Activated CD4-positive, alpha-beta T cell treated with anti-CD3 and anti-CD28 coated beads, Interleukin-2, amount 10 ng/mL, durations not matched to agents 24 days and 14 days (primary cell): ENCODE measurements at places on chromosomes 3 and 15. TPM values are rescaled to one million over a fixed set of nuclear protein-coding genes. Genes with fewer than 3 reads are reported as not detected.
A peak's percentile ranks its signal among the peaks of the same experiment; 100 is the strongest.

- no peaks in the 10 kb centered on the region for H3K4me1 ChIP-seq
- H3K27ac ChIP-seq = no peak overlapping the region
- H3K4me3 ChIP-seq = no peak overlapping the region
- no peaks in the 10 kb centered on the region for H3K36me3 ChIP-seq
Measured at GRCh38 chr15:73751511-73751898, 1.6 kb downstream of the INSYN1 start.

- H3K27ac ChIP-seq = peak overlapping the region; percentile 88
- peaks cover 25% of the 10 kb centered on the region for H3K36me3 ChIP-seq
- no peaks in the 10 kb centered on the region for H3K27me3 ChIP-seq
- DNase-seq = peak; percentile 78
Measured at GRCh38 chr15:68797191-68797590, 23.5 kb downstream of the ANP32A start.

DNA sequence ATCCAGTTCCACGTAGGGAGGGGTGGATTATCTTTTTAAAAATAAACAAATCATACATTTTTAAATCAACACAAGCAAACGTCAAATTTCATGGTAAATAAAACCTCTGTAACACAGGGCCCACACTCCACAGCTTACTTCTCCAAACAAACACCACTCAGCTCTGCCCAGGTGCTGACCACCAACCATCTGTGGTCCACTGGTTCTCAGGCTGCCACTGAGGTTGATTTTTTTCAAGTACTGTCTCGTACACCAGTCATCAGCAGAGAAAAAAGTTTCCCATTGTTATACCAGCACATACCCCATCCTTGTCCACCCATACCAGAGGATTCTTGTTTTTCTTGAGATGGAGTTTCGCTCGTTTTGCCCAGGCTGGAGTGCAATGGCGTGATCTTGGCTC lies 32.4 kb downstream of the CHSY1 start:
- peak overlapping the region; percentile 47 for H3K27ac ChIP-seq
- peaks cover 48% of the 10 kb centered on the region for H3K4me1 ChIP-seq
- no peaks in the 10 kb centered on the region for H3K27me3 ChIP-seq
- H3K36me3 ChIP-seq = peaks cover 46% of the 10 kb centered on the region
- H3K4me3 ChIP-seq = no peak overlapping the region

GRCh38 chr3:114331007-114331406 lies 37.2 kb downstream of the TIGIT start:
- DNase-seq = no peak
- peaks cover 6% of the 10 kb centered on the region for H3K36me3 ChIP-seq
- no peak overlapping the region for H3K4me3 ChIP-seq
- H3K4me1 ChIP-seq = peaks cover 49% of the 10 kb centered on the region

GRCh38 chr3:45035441-45036301 lies 9.6 kb downstream of the CLEC3B start:
- no peak overlapping the region for H3K27ac ChIP-seq
- peak overlapping the region; percentile 73 for H3K4me3 ChIP-seq
- DNase-seq = peak; percentile 75
- H3K4me1 ChIP-seq = peaks cover 28% of the 10 kb centered on the region
- H3K27me3 ChIP-seq = peaks cover 26% of the 10 kb centered on the region
- H3K36me3 ChIP-seq = no peaks in the 10 kb centered on the region

DNA sequence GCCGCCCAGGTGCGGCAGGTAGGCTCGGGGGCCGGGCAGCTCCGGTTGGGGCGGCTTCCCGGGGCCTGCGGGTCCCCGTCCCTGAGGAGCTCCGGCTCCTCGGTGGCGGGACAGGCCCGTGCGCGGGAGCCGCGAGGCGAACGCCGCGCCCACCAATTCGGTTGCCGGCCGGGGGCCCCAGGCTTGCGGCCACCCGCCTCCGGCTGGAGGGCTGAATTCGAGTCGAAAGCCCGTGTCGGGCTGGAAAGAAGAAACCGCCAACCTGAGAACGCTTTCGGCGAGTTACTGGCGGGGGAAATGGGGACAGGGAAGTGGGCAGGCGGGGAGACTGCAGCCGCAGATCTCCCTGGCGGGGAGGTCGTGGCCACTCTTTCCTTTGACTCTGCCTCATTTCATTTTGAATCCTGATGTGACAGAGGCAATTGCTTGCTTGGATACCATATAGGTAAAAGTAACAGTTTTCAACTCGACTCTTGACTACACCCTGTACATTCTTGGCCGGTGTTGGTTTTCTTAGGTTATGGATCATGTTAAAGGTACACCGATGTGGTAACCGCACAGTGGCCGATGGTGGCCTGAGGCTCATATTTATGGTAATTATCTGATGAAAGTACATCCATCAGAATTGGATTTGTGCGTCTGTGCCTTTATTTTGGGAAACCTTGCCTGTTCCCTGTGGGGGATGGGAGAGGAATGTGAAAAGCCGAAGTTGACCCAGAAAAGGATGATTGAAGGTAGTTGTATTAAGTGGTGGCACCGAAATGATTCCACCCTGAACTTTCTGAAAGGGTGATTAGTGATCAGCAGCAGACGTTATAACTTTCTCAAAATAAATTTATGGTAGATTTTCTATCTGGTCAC lies 1.7 kb downstream of the B3GNT5 start:
- DNase-seq = peak; percentile 73
- H3K4me1 ChIP-seq = peaks cover 20% of the 10 kb centered on the region
- peak overlapping the region; percentile 83 for H3K4me3 ChIP-seq
- peaks cover 6% of the 10 kb centered on the region for H3K36me3 ChIP-seq

- peaks cover 12% of the 10 kb centered on the region for H3K27me3 ChIP-seq
- no peak overlapping the region for H3K27ac ChIP-seq
- no peak for DNase-seq
- no peaks in the 10 kb centered on the region for H3K36me3 ChIP-seq
- no peak overlapping the region for H3K4me3 ChIP-seq
- no peaks in the 10 kb centered on the region for H3K4me1 ChIP-seq
Measured at GRCh38 chr3:70531838-70532489, 219.5 kb upstream of the MDFIC2 start.

DNA sequence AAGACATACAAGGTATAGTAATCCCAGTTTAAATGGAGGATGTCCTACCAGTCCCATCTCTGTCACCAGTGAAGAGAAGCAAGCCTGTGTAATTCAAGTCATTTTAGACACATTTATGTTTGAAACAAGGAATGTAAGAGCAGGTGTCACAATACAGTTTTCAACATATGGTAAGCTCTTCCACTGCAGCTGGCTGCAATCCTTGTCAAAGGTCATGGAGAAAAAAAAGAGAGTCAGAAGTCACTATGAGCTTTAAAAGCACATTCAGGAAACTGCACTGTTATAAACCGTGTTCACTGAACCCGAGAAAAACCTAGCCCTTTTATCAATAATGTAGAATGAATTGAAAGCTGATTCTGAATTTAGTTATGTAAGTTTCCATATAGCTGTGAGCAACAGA lies 206.4 kb downstream of the NAALADL2 start:
- H3K4me1 ChIP-seq = no peaks in the 10 kb centered on the region
- H3K4me3 ChIP-seq = no peak overlapping the region
- no peak overlapping the region for H3K27ac ChIP-seq
- no peaks in the 10 kb centered on the region for H3K27me3 ChIP-seq
- no peak for DNase-seq
- H3K36me3 ChIP-seq = no peaks in the 10 kb centered on the region

DNA sequence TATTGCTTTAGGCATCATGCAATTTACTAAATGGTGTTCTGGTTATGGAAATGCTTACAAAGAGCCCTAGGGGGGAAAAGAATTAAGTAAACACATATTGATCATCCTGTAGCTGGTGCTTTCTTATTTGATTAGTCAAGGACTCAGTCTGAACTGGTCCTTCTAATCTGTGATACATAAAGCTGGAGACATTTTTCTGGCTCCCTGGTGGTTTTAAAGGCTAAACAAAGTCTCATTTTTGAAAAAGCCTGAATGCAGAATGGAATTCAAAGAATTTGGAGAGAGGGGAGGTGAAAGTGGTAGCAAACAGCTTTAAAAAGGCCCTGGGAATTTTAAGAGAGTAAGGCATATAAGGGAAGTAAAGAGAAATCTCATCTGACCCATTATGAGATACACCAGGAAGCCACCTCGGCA lies 149.7 kb downstream of the RBMS3 start:
- H3K4me3 ChIP-seq = no peak overlapping the region
- no peaks in the 10 kb centered on the region for H3K36me3 ChIP-seq
- no peak overlapping the region for H3K27ac ChIP-seq
- H3K4me1 ChIP-seq = no peaks in the 10 kb centered on the region
- H3K27me3 ChIP-seq = no peaks in the 10 kb centered on the region
- no peak for DNase-seq

GRCh38 chr3:174812172-174812862 lies 46.8 kb upstream of the NAALADL2 start:
- DNase-seq = no peak
- no peaks in the 10 kb centered on the region for H3K27me3 ChIP-seq
- H3K4me1 ChIP-seq = no peaks in the 10 kb centered on the region
- H3K27ac ChIP-seq = no peak overlapping the region
- no peaks in the 10 kb centered on the region for H3K36me3 ChIP-seq
- no peak overlapping the region for H3K4me3 ChIP-seq

The GOLGA8M gene
- total RNA-seq = 0.54 TPM in 1 of 2 replicates, not detected in the other

DNA sequence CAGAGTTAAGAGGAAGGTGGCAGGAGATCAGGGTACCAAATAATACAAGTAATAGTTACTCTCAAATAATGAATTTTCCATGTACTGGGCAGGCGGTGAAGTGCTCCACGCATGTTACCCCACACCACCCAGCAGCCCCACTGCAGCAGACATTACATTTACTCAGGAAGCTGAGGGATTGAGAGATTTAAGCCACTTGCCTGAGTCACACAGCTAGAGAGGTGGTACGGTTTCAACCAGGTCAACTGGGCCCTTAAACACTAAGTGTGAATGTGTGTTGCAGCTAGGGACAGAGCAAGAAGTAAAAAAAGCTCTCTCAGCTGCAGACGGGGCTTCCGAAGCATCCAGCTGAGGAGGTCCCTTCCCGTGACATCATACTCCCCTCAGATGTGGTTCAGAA lies 91.3 kb downstream of the PRICKLE2 start:
- no peak for DNase-seq
- peaks cover 3% of the 10 kb centered on the region for H3K27me3 ChIP-seq
- no peaks in the 10 kb centered on the region for H3K4me1 ChIP-seq
- no peak overlapping the region for H3K27ac ChIP-seq

The MGLL gene
- total RNA-seq = 2.3 and 3.6 TPM in 2 replicates

DNA sequence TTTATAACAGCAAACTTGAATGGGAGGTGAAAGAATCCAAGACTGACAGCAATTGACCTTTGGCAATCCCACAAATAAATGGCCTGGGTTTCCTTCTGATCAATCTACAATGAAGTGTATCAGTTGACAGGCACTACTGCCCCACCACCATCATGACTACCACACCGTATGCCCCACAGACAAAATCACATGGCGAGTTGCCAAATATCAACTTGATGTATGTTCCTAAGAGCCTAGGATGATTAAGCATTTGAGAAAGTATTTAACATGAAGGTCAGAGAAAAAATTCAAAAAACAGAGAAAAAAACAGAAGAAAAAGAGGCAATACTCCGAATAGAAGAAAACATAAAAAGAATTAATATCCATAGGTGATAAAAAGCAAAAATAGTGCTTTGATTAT lies 215.9 kb upstream of the STAC start:
- DNase-seq = no peak
- no peaks in the 10 kb centered on the region for H3K27me3 ChIP-seq

The TIGIT gene
- total RNA-seq = 2.5 and 4.7 TPM in 2 replicates
